ENCODE measurements at places on chromosomes 16 and 17. TPM values are rescaled to one million over a fixed set of nuclear protein-coding genes. Genes with fewer than 3 reads are reported as not detected.
A peak's percentile ranks its signal among the peaks of the same experiment; 100 is the strongest.

GRCh38 chr17:28892024-28892423, 5.5 kb downstream of the FLOT2 start:
- DNase-seq = no peak

GRCh38 chr16:27427538-27427937, 25.6 kb downstream of the IL21R start:
- peak; percentile 7 for DNase-seq

GRCh38 chr17:82212331-82213250, at the start of gene CCDC57:
CCDC57 (minus strand) TSS chr17:82212842; CDS start chr17:82201944, 10,898 bp downstream.
- peak; percentile 78 for DNase-seq

The PRSS27 gene
- total RNA-seq = 0.15 TPM
